ENCODE measurements at places on chromosomes 4 and X.

DNA sequence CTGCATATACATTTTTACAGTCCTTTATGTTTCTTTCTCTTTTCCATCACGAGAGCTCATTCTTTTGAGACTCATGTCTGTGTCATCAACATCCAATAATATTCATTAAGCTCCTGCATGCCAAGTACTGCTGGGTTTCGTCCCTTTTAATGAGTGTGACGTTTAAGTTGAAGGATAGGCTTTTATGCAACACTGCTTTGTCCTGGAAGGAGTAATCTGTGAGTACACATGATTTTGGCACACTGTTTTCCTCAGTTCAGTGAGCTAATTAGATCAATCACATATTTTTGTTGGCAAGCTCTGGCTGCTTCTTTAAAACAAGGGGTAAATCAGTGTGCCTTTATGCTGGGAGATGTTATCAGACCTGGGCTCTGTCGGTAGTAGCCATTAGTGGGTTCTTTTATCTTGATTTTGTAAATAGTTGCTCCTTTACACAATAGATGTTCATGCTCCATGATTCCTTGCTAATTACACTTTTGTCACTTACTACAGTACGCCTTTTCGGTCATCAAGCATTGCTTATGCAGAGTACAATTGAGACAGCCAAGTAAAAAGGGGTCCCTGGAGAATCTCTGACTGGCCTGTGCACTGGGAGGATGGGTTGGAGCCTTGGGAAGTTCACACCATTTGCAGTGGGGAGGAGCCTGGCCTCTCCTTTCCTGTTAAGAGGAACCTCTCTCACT, 132.6 kb downstream of the FHIP1A start:
- DNase-seq: peak; percentile 23

DNA sequence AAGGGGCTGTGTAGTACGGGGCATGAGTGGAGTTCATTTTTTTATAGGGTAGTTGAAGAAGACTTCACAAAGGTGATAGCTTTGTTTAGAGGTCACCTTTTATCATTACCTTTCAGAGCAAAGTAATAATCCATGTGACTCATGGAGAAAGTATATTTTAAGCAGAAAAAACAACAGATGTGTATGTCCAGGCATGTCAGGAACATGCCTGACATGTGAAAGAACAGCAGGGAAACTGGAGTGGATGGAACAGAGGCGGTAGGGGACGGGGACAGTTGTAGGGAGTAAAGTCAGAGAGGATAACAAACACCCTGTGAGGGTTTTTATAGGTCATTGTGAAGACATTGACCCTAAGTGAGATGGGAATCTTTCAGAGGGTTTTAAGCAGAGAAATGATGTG, 107.6 kb downstream of the USP9X start:
- no peak for DNase-seq

GRCh38 chr4:168264903-168265302, 53.6 kb downstream of the DDX60 start:
- no peak for DNase-seq

DNA sequence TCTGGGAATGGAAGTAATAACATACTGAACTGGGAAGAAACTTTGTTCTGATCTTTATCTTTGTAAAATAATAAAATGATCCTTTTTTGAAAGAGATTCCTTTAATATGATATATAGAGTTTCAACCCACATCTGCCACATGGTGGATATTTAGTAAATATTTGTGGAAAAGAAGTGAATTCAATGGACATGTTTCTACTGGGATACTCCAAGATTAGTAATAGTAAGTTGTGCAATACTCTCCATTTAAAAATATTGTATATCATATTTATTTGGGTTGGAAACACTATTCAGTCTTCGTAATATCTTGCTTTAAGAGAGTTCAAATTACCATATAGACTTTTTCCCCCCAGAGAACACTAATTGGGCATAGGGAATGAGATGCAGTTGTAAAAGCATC, 17.8 kb upstream of the ARSJ start:
- DNase-seq: no peak

GRCh38 chr4:2370597-2371320, 47.7 kb downstream of the ZFYVE28 start:
- DNase-seq: no peak
